ENCODE measurements at places on chromosomes 12 and 14. TPM values are rescaled to one million over a fixed set of nuclear protein-coding genes. Genes with fewer than 3 reads are reported as not detected.

KCNC2 gene
- not detected for total RNA-seq

KRT83 gene
- total RNA-seq, result not detected

RTN1 gene
- total RNA-seq, result 1.2 TPM

MDM1 gene
- total RNA-seq, result 10.9 TPM

DNA sequence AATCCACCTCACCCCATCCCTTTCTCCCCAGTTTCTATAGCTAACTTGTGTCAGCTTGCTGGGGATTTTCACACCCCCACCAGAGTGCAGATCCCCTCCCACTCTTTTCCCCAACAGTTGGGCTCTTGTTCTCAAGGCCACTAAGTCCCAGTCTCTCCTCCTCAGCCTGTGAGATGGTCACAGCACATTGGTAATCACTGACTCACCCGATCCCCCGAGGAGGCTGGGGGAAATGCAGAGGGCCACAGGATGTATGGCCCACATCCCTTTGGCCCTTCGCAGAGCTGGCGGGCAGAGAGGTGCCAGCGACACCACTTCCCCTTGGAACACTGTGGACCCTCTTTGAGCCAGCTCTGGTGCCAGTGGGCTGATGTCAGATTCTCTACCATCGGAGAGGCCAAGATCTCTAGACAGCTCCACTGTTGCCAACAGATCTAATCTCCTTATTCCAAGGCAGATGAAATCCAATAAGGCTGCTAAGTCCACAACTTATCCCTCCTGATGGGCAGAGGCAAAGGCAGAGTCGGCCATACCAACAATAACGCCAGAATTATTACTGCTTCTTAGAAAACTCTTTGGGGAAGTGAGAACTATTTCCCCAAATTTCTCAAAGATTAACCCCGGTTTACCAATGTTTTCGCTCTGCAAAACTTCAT, 1.6 kb downstream of the FMNL3 start:
- peaks cover 44% of the 10 kb centered on the region for H3K4me1 ChIP-seq
- no peaks in the 10 kb centered on the region for H3K36me3 ChIP-seq
- H3K4me3 ChIP-seq, result peak overlapping the region; percentile 81
- peak; percentile 75 for DNase-seq
- H3K27me3 ChIP-seq, result peaks cover 6% of the 10 kb centered on the region
- peak overlapping the region; percentile 78 for H3K27ac ChIP-seq

DNA sequence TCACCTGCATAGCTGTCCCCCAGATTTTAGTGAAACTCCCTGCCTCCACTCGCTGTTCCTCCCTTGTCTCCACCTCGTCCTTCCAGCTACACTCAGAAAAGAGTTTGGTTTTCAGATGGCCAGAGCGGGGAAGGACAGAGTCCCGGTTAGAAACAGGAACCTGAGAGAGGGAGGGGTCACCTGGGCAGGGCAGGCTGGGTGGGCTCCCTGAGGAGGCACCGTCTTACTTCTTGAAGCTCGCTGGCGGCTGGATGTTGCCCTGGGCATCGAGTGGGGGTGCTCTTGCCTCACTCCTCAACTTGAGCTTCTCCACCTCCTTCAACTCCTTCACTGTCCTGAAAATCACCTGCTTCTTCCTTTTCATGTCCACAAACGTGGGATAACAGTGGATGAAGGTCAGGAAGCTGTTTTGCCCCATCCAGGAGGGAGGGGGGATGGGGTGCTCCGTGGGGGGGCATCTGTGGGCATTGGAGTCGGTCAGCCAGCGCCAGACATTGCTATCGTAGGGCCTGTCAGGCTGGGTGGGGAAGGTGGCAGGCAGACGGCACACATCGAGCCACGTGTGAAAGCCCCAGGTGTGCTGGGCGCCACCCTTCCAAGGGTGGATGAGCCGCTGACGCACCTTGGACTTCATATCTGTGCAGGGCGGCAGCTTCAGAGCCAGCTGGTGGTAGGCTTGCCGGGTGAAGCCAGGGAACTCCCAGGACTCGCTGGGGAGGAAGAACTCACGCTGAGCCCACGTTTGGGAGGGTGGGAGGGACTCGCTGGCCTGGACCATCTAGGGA, 2.0 kb downstream of the TEX52 start:
- peaks cover 6% of the 10 kb centered on the region for H3K36me3 ChIP-seq
- DNase-seq, result no peak

GRCh38 chr14:56059054-56059453, 59.2 kb upstream of the PELI2 start:
- no peak overlapping the region for H3K27ac ChIP-seq
- H3K4me3 ChIP-seq, result no peak overlapping the region
- DNase-seq, result no peak

DNA sequence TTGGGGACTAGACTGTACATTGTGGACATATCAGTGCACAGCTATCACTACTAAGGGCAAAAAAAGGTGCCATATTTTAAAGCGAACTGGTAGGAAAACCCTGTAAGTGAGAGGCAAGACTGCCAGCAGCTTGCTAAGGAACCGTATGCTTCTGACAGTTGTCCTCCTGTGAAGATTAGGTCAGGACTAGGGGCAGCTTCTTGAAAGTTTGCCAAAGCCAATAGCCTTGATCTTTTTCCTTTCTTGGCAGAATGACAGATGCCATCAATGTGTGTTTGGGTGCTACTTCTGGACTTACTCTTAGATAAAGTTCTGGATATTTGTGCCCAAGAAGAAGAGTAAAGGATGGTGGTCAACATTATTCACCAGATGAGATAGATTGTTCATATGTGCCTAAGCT, 7.4 kb downstream of the DAAM1 start:
- H3K27ac ChIP-seq, result no peak overlapping the region
- DNase-seq, result no peak
- H3K36me3 ChIP-seq, result no peaks in the 10 kb centered on the region

DNA sequence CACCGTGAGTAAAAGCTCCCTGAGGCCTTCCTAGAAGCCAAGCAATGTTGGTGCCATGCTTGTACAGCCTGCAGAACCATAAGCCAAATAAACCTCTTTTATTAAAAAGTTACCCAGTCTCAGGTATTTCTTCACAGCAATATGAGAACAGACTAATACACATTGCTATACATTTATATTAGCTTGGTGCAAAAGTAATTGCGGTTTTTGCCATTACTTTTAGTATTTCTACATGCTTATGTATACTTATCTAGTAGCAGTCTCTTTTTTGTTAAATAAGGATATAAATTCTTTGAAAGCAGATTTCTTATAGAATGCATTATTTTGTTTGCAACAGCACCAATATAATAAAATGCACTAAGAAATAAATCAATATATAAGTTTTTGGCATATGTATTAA, 619.6 kb downstream of the FSCB start:
- H3K4me3 ChIP-seq, result no peak overlapping the region
- no peaks in the 10 kb centered on the region for H3K27me3 ChIP-seq
- H3K27ac ChIP-seq, result no peak overlapping the region
- H3K4me1 ChIP-seq, result no peaks in the 10 kb centered on the region
- no peak for DNase-seq
- H3K36me3 ChIP-seq, result no peaks in the 10 kb centered on the region

DNA sequence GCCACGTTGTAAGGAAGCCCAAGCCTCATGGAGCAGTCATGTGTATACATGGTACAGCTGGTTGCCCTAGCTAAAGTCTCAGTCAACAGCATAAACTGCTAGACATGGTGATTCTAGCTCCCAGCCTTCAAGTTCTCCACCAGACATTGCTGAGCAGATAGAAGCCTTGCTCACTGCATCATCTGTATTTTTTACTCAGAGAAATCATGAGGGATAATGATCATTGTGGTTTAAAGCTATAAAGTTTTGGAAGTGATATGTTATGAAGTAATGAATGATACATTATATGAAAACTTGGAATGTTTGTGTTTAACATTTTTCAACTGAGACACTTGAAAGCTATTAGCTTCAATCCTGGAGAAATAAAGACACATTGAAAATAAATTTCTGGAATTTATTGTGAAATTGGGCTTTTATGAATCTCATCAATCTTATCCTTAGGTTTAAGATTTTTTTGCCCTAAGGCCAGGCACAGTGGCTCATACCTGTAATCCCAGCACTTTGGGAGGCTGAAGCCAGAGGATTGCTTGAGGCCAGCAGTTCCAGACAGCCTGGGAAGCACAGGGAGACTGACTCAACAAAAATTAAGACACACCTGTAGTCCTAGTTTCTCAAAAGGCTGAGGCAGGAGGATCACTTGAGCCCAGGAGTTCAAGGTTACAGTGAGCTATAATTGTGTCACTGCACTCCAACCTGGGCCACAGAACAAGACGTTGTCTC, 5.6 kb upstream of the NFATC4 start:
- H3K4me1 ChIP-seq, result peaks cover 12% of the 10 kb centered on the region

- H3K27me3 ChIP-seq, result peaks cover 2% of the 10 kb centered on the region
- no peak overlapping the region for H3K4me3 ChIP-seq
- H3K27ac ChIP-seq, result no peak overlapping the region
- no peak for DNase-seq
- H3K4me1 ChIP-seq, result no peaks in the 10 kb centered on the region
- H3K36me3 ChIP-seq, result no peaks in the 10 kb centered on the region
Observed at GRCh38 chr14:65957631-65958205, 528.5 kb upstream of the CCDC196 start.

DNA sequence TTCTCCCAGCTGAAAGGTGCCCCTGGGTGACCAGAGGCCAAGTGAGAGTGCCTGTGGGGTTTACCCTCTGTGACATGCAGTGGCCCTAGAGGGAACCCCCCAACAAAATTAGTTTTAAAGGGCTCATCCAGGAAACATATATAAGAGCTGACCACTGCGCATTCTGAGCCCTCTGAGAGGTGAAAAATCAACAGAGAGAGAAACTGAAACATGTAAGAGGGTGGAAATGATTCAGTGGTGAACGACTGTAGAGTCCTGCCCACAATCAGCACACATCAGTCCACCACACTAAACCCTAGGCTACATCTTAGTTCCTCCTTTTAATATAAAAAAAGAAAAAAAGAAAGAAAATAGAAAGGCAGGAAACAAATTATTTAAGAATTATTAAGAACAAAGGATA, 21.0 kb upstream of the ACSM4 start:
- H3K36me3 ChIP-seq, result no peaks in the 10 kb centered on the region
- H3K4me1 ChIP-seq, result no peaks in the 10 kb centered on the region
- DNase-seq, result no peak
- H3K27me3 ChIP-seq, result no peaks in the 10 kb centered on the region

- H3K4me1 ChIP-seq, result peaks cover 32% of the 10 kb centered on the region
- peak overlapping the region; percentile 94 for H3K27ac ChIP-seq
- H3K36me3 ChIP-seq, result no peaks in the 10 kb centered on the region
- H3K27me3 ChIP-seq, result no peaks in the 10 kb centered on the region
- peak overlapping the region; percentile 27 for H3K4me3 ChIP-seq
Observed at GRCh38 chr14:55071870-55072640, 20.6 kb downstream of the MAPK1IP1L start.

- H3K27ac ChIP-seq, result no peak overlapping the region
- H3K27me3 ChIP-seq, result no peaks in the 10 kb centered on the region
- DNase-seq, result no peak
- no peaks in the 10 kb centered on the region for H3K36me3 ChIP-seq
- H3K4me1 ChIP-seq, result peaks cover 5% of the 10 kb centered on the region
- no peak overlapping the region for H3K4me3 ChIP-seq
Observed at GRCh38 chr12:115638733-115639647, 638.5 kb downstream of the MED13L start.

GRCh38 chr14:68366656-68367055, 426.2 kb downstream of the ZFP36L1 start:
- H3K4me3 ChIP-seq, result no peak overlapping the region
- peaks cover 25% of the 10 kb centered on the region for H3K4me1 ChIP-seq
- H3K36me3 ChIP-seq, result no peaks in the 10 kb centered on the region
- H3K27ac ChIP-seq, result no peak overlapping the region
- H3K27me3 ChIP-seq, result no peaks in the 10 kb centered on the region
- DNase-seq, result no peak

- H3K27me3 ChIP-seq, result no peaks in the 10 kb centered on the region
- peak; percentile 46 for DNase-seq
- H3K4me3 ChIP-seq, result no peak overlapping the region
- no peak overlapping the region for H3K27ac ChIP-seq
- no peaks in the 10 kb centered on the region for H3K36me3 ChIP-seq
Observed at GRCh38 chr12:21818627-21819026, 44.1 kb upstream of the KCNJ8 start.

DNA sequence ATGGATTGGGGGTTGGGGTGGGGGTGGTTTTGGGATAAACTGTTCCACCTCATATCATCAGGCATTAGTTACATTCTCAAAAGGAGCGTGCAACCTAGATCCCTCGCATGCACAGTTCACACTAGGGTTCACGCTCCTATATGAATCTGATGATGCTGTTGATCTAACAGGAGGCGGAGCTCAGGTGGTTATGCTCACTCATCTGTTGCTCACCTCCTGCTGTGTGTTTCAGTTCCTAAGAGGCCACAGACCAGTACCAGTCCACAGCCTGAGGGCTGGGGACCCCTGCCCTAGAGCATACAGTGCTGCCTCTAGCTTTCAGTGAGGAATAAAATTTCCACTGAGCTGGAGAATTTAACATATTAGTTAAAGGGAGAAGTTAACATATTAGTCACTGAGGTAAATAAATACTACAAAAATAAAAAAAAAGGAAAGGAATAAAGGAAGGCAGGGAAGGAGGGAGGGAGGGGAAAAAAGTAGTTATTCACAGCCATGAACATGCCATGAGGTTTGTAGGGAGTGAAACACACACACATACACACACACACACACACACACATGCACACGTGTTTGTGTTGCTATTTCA, 612.7 kb upstream of the TBX3 start:
- no peaks in the 10 kb centered on the region for H3K27me3 ChIP-seq
- no peak overlapping the region for H3K4me3 ChIP-seq
- H3K27ac ChIP-seq, result no peak overlapping the region
- H3K36me3 ChIP-seq, result no peaks in the 10 kb centered on the region
- DNase-seq, result no peak
- H3K4me1 ChIP-seq, result no peaks in the 10 kb centered on the region
